Activated CD4-positive, alpha-beta T cell treated with anti-CD3 and anti-CD28 coated beads, Interleukin-2, amount 50 U/mL, for 48 hours (primary cell): ENCODE measurements at places on chromosomes 13 and 19.

- no peak for DNase-seq
These were observed 14.8 kb upstream of the CACNA1A start for GRCh38 chr19:13521066-13521465.

DNA sequence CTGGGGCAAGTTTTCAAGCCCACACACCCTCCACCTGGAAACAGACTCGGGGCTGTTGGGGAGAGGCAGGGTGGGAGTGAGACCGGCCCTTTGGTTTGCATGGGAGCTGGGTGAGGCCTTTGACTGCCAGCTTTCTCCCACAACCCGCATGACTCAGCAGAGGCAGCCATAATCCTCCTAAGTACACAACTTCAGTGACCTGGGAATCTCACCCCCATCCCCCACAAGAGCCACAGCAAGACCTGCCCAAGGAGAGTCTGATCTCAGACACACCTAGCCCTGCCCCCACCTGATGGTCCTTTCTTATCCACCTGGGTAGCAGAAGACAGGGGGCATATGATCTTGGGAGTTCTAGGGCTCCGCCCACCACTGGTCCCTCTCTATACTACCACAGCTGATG lies 1615.4 kb downstream of the EFNB2 start:
- no peak for DNase-seq

GRCh38 chr13:26721251-26722121 lies 39.1 kb downstream of the GPR12 start:
- DNase-seq = peak; percentile 27

GRCh38 chr19:49651029-49651819 lies 9.2 kb downstream of the SCAF1 start:
- DNase-seq = no peak

GRCh38 chr19:50005428-50005827 lies 19.7 kb downstream of the VRK3 start:
- peak; percentile 25 for DNase-seq
